ENCODE measurements at places on chromosomes 16 and 17.

DNA sequence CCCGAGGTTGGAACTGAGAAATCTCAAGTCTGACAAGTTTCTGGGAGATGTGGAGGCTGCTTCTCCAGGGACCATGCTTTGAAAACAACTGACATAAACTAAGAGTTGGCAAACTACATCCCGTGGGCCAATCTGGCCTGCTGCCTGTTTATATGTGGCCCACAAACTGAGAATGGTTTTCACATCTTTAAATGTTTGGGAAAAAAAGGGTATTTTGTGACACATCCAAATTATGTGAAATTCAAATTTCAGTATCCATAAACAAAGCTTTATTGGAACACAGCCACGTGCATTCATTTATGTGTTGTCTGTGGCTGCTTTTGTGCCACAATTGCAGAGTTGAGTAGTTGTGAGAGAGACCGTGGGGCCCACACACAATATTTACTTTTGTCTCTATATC, 163.8 kb upstream of the PIRT start:
- DNase-seq, result no peak

DNA sequence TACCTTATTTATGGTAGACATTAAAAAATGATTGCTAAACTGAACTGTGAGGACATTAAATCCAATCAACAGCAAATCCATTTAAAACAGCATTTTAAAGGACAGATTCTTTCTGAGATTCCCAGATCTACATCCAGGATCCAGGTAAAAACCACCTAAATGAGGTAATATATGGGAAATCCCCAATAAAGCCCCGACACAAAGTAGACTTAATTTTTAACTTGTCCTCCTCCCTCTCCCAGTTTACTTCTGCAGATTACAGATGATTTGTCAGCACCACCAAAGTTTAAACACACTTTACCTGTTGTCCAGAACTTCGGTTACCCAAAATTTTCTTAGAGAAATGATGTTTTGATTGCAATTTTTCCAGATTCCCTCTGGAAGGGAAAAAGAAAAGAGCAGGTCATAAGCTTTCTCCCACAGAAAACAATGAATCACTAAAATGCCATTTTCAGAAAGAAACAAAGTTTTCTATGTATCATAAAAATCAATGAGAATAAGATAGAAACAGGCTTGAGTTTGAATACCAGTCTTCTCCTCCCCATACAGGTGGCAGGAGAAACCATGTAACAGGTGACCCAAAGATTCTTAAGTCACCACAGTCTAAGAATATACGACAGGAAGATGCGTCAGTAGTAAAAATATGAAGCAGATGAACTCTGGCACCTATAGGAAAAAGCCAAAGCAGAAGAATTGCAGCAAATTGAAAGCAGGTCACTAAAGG, 22.8 kb downstream of the GJC1 start:
- no peak for DNase-seq

- DNase-seq, result no peak
Observed at GRCh38 chr17:27403480-27404005, 52.7 kb upstream of the KSR1 start.

DNA sequence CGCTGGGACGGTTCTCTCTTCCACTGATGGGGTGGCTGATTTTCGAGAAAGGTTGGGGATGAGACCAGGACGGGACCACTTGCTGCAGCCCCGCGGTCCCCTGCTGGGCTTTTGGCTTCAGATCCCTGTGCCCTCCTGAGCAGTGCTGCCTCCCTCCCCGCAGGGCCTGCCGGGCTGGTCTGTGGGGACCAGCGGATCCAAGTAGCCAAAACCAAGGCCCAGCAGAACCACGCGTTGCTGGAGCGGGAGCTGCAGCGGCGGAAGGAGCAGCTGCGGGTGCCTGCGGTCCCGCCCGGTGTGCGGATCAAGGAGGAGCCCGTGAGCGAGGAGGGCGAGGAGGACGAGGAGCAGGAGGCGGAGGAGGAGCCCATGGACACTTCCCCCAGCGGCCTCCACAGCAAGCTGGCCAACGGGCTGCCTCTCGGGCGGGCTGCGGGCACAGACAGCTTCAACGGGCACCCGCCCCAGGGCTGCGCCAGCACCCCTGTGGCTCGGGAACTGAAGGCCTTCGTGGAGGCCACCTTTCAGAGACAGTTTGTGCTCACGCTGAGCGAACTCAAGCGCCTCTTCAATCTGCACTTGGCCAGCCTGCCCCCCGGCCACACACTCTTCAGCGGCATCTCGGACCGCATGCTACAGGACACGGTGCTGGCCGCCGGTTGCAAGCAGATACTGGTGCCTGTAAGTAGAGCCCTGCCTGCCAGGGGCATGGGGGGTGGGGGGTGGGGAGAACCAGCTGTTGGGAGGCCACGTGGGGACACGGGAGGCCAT, 28.6 kb downstream of the POLR3E start:
- DNase-seq, result no peak

DNA sequence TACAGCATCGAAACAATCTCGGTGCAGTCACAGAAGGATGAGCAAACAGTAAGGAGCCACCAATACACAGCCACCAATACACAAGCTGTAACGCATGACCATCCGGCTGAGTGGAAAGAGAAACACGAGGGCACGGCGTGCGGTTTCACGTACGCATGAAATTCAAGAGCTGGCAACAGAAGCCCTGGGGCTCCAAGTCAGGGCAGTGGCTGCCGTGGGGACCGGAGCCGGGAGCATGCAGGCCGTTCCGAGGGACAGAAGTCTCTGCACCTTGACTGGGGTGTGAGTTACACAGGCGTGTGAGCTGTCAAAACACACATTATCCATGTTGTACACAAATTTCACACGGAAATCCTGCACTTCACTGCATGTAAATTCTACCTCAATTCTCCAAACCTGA, 50.6 kb upstream of the METRNL start:
- DNase-seq, result no peak

GRCh38 chr17:10754109-10754508, 24.3 kb upstream of the TMEM220 start:
- DNase-seq, result no peak

GRCh38 chr16:4767872-4768548, 1.0 kb upstream of the ZNF500 start:
- DNase-seq, result no peak

- DNase-seq, result peak; percentile 81
Observed at GRCh38 chr17:82551779-82552457, 32.4 kb downstream of the FOXK2 start.

GRCh38 chr17:47929218-47930000, 12.0 kb upstream of the PNPO start:
- no peak for DNase-seq

DNA sequence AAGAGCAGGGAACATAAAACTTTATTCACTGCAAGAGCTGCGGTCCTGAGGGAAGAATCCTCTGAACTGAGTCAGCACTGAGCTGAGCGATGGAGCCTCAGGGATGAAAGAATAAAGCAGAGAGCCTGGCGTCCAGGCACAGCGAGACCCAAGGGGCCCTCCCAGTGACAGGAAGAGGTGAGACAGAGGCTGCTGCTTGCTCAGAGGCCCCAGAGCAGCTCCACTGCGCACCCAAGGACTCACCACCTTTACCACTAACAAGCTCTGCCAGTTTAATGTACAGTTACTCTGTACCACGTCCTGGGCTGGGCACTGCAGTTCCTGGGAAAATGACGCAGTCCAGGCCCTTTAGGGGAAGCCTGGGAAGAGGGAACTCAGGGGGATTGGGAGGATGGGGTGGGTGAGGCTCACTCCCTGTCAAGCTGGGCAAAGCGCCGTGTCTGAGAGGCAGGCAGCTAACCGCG, 5.6 kb downstream of the GFAP start:
- no peak for DNase-seq

- DNase-seq, result no peak
Observed at GRCh38 chr17:12680407-12680897, 14.8 kb downstream of the MYOCD start.

DNA sequence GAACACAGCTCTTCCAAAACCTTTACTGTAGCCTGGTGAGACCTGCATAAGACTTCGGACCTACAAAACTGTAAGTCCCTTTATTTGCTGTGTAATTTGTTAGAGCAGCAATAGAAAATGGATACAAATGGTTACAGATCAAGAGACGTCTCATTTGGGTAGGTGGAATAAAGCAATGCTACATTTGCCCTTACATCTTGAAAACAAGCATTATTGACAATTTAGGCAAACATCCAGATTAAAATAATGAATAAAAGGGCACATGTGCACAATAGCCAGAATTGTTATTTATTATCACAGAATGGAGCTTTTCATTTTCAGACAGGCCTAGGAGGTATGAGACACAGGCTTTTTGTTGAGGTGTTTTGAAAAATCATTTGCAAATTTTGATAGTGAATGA, 222.2 kb upstream of the CPHXL start:
- DNase-seq, result no peak

DNA sequence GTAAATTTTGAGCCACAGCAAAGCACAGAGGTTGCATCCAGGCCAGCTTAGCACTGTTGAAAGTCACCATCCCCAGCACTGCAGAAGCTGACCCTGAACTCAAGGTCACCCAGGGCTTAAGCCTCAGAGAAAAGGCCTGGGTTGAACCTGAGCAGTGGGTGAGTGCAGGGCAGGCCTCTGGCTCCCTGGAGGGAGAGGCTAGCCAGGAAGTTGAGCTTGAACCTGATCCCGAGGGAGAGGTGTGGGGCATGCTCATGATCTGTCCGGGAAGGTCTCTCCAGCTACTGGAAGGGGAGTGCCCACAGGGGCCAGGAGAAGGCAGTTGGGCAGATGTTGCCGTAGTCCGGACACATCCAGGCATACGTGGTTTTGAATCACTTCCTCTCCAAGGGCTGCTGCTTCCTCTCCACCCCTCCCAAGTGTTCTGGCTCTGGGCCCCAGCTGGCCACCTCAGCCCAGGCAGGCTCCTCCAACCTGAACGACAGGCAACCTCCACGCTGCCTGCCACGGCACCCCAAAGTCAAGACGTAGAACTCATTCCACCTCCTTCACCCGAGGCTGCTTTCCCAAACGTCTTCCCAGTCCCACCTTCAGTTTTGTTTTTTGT, 18.4 kb downstream of the CARHSP1 start:
- no peak for DNase-seq

- DNase-seq, result peak; percentile 67
Observed at GRCh38 chr16:50695017-50696000, 1.9 kb downstream of the NOD2 start.

DNA sequence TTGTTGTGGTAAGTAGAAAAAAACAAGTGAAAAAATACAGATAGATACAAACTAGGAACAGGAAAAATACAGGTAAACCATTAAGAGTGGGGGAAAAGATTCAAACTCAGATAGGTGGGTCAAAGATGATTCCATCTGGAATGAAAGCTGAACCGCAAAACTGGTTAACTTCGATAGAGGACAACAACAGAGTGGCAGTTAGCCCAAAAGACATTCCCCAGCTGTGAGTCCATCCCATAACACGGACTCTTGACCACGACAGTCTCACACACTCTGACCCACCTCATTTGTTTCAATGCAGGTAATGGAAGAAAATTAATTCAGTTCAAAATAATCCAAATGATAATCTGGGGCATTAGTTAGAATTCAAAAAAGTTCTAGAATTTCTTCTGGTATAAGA, 13.5 kb downstream of the ELAC2 start:
- no peak for DNase-seq

DNA sequence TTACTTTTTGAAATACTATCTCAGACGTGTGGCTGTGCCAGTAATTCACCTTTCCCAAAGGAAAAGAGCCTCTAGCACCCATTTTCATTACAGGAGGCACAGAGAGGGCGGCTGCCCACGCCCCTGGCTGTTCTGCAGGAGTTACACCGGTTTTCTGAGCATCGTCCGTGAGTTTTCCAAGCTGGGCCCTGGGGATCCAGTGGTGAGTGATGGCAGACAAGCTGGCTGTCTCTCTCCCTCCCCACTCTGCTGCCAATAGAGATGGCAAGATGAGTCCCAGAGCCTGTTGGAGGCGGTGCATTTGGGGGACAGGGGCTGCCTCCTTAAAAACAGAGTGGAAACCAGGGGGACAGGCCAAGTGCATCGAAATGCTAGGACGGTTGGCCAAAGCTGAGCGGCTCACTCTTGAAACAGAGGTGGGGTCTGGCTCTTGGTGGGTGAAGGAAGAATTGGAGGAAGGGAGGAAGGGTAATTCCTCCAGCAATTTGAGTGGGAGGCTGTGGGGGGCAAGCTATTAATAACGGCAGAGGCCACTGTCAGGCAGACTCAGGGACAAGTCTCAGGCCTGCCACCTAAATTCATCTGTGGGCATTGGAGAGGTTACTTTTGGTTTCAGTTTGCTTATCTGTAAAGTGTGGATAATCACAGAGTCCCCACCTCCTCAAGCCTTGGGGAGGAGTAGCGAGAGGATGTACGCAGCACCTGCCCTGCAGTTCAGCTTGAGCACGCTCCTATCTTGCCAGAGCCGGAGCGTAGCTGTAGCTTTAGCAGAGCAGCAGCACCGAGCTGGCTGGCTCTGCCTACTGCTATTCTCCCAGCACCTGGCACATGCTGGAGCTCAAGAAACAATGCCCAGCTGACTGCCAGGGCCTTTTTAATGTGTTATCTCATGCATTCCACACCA, 7.5 kb upstream of the NOS2 start:
- peak; percentile 58 for DNase-seq

- no peak for DNase-seq
Observed at GRCh38 chr17:56917559-56918296, 3.9 kb upstream of the TRIM25 start.

DNA sequence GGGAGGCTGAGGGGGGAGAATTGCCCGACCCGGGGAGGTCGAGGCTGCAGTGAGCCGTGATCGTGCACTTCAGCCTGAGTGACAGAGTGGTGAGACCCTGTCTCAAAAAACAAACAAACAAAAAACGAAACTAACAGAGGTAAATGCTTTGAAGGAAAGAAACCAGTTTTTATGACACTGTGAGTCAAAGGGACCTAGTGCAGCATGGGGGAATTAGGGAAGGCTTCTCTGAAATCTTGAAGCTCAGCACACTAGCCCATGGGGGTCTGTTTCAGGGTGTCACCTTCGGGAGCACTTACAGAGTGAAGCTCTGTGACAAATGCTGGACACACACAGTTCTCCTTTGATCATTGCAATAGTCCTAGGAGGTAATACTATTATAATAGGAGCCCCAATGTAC, 16.6 kb downstream of the ITPRIPL2 start:
- DNase-seq, result no peak

DNA sequence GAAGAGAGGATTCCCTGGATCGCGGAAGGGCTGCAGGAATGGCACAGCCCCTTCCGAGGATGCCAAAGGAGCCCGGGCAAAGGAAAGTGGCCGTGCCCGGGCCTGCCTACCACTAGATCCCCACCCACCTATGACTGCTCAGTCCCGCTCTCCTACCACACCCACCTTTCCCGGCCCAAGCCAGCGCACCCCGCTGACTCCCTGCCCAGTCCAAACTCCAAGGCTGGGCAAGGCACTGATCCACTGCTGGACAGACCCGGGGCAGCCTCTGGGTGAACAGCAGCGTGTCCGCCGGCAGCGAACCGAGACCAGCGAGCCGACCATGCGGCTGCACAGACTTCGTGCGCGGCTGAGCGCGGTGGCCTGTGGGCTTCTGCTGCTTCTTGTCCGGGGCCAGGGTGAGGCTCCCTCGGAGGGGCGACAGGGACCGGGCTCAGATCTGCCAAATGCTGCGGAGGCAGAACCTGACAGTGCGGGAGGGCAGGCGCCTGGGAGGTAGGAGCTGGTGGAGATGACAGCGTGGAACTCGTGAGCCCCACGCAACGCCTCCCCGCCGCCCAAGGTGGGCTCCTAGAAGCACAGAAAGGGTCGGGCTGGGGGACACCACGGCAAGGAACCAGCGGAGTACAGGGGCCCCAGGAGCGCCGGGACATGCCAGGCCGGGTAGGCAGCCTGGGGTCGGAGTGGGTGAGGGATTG, at the start of gene CES2:
CES2 (plus strand) TSS at position 203 of the 698 bp plus-strand sequence; CDS start at position 323, 120 bp downstream.
- no peak for DNase-seq

Measured in CD4-positive, alpha-beta T cell treated with Interferon alpha-2 for 1 hour (primary cell).